ENCODE measurements at places on chromosomes 3 and 15.

DNA sequence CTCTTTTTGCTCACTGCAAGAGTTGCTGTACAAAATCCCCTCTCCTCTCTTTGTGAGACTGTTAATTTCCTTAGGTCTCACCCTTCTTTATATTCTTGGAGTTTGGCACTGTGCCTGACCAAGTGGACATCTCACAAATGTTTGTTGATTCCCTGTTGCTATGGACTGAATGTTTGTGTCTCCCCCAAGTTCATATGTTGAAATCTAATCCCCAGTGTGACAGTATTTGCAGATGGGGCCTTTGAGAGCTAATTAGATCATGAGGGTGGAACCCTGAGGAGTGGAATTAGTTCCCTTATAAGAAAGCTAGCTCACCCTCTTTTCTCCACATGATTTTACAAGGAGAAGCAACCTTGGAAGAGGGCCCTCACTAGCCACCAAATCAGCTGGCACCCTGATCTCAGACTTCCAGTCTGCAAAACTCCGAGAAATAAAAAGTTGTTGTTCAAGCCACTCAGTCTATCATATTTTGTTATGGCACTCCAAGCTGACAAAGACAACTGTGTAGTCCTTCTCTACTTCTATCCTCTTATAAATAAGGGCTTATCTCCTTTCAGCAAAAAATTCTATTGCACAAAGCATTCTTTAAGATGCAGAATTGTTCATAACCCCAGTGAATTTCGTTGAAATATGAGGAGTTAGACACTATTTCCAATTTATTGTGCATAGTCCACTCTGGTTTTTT lies 65.5 kb upstream of the NPHP3 start:
- peak; percentile 58 for DNase-seq

- no peak for DNase-seq
Observed at GRCh38 chr3:156973954-156974353, 147.8 kb downstream of the LEKR1 start.

- DNase-seq: peak; percentile 36
Observed at GRCh38 chr3:4826237-4827100, 152.8 kb upstream of the BHLHE40 start.

GRCh38 chr15:80591938-80592825 lies 102.9 kb upstream of the ABHD17C start:
- DNase-seq: no peak

- peak; percentile 21 for DNase-seq
Observed at GRCh38 chr3:132292042-132292441, 25.2 kb upstream of the ACP3 start.

DNA sequence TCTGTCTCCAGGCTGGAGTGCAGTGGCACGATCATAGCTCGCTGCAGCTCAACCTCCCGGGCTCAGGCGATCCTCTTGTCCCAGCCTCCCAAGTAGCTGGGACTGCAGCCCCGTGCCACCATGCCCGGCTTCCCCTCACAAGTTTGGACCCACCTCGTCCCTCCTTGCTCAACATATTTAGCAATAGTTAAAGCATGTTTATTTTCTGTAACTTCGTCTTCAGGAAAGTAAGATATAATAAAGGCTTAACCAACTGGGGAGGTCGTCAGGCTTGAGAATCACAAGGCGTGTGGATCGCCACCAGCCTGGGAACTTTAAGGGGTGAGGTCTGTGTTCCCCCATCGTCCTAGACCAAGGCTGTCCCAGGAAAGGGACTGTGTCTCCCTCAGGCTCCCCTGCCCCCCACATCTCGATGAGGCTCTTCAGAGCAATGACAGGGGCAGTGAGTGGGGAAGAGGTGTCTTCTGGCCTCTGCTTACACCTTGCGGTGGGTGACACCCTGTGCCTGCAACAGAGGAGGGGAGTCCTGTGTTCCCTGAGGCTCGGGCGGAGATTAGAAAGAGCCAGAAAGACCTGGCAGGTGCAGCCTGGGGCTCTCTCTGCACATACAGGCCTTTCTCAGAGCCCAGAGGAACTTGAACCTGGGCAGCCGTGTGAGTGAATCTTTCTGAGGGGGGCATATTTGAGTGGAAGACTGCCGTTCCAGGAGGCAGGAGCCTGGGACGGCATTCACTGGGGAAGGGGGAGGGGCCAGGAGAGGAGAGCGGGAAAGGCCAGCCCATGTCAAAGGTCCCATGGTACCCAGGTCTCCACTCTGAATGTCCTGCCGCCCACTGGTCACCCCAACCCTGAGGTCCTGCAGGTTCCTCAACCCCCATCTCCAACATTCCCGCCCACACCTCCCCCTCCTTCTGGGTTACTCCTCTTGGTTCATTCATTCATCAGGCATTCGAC lies 152.3 kb downstream of the SMAD6 start:
- no peak for DNase-seq

DNA sequence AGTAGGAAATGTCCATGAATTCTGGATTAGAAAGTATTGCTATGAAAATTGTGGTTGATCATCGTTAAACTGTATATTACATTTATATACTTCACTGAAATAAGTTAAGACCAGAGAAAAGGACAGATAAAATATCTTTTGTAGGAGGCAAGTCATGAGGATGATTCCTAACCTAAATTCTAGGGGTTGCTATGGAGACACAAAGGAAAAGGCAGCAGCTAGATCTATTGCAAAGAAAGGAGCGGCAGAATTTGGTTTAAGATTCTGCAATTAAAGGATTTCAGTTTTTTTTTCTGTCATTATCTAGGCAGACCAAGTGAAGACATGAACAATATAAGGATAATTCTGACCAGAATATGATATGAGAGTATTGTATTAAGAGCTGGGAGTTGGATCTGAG lies 136.1 kb downstream of the CHL1 start:
- DNase-seq: no peak

GRCh38 chr3:155352900-155353490 lies 59.5 kb upstream of the STRIT1 start:
- peak; percentile 56 for DNase-seq

DNA sequence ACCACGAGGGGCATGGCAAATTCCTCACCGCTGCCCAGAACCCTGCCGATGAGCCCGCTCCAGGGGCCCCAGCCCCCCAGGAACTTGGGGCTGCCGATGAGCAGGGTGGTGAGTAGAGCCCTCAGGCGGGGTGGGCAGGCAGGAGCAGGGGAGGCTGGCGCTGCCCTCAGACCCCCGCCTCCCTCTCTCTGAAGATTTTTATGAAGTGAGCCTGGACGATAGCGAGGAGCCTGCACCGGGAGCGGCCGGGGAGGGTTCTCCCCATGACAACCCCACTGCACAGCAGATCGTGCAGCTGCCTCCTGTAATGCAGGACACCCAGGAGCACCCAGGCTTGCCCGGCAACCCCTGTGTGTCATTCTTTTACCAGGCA lies 56.7 kb upstream of the UBE2Q2 start:
- no peak for DNase-seq

DNA sequence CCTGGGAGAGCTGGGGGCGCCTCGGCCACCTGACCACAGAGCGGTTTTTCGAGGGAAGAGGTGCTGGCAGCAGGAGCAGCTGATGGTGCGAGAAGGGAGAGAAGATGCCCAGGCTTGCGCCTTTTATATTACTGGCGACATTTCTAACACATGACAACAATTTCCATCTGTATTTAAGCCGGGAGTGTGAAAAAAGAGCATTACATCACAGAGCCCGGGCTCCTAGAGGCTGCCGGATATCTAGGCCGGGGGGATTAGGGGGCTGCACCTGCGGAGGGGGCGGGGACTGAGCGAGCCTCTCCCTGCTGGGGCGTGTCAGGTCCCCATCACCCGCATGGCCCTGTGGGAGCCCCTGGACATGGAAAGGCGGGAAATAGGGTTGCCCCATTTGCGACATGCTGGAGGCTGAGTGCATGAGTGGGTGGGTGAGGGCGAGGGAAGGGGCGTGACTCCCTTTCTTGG lies 440.7 kb downstream of the MAGI1 start:
- DNase-seq: no peak

- DNase-seq: no peak
Observed at GRCh38 chr15:45225506-45226273, 26.3 kb upstream of the SLC28A2 start.

- peak; percentile 88 for DNase-seq
Observed at GRCh38 chr3:120559242-120560061, 36.7 kb upstream of the NDUFB4 start.

GRCh38 chr15:27844018-27844666 lies 255.0 kb downstream of the OCA2 start:
- DNase-seq: peak; percentile 69

DNA sequence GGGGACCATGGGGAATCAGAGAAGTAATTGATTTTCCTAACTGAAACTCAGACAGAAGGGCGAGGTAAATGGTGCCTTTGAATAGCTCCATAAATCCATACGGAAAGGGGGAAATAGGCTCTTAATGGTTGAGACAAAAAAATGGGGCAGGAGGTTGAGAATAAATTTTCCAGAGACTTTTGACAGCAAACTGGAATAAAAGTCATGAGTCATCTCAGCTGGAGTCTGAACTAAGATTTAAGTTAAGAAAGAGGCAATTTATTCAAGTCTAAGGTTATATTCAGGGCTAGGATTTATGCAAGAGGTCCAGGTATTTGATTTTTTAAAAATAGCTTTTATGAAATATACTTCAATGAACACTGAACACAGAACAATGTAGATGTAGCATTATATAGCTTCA lies 238.7 kb upstream of the RORA start:
- DNase-seq: peak; percentile 37

DNA sequence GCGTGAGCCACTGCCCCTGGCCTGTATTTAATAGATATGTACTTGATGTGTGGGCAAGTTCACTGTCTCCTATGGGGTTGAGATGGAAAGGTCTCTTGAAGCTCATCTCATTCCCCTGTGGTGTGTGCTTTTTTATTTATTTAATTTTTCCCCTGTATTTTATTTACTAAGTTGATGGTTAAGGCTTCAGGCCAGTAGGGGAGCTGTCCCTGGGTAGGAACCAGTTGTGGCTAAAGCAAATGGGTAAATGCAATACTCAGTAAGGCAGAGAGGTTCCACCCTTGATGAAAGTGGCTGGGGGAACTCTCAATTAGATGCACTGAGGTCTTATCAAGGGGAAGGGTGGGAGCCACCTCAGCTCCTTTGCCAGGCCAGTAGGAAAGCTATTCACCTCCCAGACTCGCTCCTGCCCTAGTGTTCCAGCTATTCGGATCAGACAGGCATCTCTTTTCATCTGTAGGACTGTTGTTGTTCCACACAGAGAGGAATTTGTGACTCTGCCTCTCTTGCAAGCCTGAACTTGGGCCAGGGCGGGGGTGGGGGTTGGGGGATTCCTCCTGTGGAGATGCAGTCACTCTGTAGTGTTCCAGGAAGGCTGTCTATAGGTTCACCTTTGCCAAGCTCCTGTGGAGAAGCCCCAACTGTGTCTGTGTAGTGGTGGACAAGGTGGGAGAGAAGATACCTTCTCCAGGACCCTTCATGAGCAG lies 26.1 kb downstream of the PCCB start:
- DNase-seq: no peak

DNA sequence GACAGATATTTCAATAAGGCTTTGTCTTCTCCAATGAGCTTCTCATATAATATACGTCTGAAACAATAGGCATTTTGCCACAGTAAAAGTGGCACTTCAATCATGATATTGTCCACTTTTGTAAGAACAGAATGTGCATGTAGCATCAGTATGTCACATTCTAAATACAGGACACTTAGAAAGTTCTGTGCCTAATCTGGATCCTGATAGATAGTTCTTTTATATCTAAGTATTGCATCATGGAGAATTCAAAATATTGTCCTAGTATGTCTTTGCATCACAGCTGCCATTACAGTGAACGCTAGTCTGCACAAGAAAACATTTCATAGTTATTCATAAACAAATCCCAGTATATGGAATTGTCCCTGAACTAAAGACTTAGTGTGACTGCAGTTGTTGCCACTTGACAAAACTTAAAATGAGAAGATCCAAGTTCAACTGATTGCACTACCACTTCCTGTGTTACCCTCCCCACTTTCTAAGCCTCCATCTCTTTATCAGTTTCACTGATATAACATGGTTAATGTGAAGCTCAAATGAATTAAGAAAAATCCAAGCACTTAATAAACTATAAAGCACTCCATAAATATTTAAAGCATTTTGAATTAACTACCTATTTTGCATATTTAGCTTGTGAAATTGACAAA lies 19.6 kb downstream of the LRRFIP2 start:
- DNase-seq: no peak

DNA sequence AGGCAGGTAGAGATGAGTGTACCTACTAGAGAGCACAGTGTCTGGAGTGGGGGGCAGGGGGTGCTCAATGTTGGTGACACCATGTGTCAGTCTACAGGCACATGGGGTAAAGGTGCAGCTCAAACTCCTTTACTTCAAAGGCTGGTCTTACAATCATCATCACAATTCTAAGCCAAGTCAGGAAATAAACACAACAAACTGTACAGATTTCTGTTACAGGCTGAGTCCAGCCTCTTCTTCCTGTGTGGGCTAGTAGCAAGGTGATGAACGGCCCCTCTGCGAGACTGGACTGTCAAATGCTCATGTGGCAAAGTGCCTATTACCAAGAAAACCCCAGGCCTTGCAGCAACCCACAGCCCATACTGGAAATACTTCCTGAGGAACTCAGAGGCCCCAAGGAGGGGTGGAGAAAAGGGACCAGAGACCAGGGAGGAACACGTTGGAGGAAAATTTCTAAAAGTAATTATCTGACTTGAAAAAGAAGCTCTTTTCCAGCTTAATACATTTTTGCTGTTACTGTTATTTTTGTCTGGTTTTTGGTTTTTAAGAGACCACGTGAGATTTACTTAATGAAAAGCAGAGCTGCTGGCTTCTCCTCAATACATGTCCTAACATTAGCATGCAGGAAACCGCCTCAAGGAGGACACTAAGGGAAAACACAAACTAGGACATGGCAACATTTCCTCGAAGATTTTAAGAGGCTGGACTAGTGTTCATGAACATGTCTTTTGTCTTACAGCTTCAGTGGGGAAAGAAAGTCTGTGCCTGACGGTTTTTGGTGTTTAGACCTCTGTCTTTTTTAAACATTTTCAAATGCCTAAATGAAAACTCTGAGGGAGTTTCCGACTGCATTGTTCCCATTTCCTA lies 29.5 kb downstream of the TBC1D2B start:
- peak; percentile 81 for DNase-seq

DNA sequence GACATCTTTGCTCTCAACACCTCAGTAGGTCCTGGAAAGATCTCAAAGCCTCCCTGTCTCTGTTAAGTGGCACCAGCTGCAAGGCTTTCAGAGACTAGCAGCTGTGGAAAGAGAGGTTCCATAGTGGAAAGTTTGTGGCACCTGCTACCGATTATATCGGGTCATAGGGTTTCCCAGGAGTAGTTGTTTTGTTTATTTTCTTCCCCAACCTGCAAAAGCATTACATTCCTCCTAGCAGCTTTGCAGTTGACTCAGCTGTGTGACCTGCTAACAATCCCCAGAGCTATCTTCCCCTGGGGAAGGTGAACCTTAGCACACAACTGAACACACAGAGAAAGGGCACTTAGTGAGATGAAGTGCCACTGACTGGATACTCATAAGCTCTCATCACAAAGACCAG lies 598.9 kb upstream of the GRM7 start:
- DNase-seq: no peak

- DNase-seq: no peak
Observed at GRCh38 chr15:89958107-89958805, 42.9 kb upstream of the ZNF710 start.
